Central memory CD8-positive, alpha-beta T cell (primary cell): ENCODE measurements at places on chromosomes 6 and 20.

- DNase-seq: no peak
Observed at GRCh38 chr20:38249536-38250310, 10.8 kb downstream of the KIAA1755 start.

DNA sequence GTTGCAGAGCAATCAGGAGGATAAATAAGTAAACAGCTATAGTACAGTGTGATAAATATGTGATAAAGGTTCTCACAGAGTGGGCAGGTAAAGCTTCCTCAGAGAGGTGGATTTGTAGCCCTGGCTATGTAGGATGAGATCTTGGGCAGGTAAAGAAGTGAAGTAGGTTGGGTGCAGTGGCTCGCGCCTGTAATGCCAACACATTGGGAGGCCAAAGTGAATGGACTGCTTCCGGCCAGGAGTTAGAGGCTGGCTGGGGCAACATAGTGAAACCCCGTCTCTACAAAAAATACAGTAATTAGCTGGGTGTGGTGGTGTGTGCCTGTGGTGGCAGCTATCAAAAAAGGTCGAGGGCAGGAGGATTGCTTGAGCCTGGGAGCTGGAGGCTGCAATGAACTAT is 72.9 kb downstream of the ZFP64 start:
- DNase-seq: no peak

DNA sequence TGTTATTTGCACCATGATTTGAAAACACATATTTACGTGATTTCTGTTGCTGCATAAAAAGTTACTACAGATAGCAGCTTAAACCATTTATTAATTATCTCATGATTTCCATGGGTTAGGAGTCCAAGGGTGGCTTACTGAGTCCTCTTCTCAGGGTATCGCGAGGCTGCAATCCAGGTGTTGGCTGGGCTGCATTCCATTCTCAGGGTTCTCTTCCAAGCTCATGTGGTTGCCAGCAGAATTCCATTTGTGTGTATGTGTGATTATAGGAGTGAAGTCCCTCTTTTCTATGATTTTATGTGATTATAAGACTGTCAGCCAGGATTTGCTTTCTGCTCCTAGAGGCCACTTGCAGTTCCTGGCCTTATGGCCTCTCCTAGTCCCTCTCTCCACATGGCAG is 135.1 kb downstream of the FAM83B start:
- DNase-seq: no peak

DNA sequence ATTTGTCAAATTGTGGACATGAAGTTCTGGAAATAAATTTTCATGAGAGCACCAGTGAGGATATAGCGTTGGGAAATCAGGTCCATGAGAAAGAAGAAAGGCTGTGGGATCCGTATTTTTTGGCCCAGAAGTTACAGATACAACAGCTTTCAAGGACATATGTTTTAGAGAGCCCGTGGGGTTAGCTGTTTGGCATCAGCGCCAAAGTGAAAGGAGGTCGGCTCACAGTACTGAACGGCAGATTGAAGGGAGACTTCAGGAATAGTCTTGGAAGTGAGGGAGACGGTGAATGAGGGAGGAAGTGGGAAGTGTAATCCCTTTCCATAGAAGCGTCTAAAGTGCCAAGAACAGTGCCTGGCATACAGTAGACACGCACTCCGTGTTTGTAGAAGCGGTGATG is 31.8 kb downstream of the ZDHHC14 start:
- no peak for DNase-seq

DNA sequence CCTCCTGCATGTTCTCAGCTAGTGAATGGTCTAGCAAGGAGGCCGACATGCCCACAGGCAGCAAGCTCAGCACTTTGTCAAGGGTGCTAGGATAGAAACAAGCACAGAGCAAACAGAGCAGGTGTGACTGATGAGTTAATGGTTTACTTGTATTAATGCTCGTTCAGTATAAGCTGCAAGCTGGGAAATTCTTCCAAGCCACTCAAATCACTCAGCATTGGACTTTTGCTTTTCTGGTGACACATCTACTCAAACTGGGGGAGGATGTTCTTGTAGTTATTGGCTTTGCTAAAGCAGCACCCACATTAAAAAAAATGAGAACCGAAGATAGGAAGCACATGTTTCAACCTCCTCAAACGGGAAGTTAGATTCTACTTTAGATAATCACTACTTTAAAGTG is 43.1 kb upstream of the NEDD9 start:
- DNase-seq: no peak

DNA sequence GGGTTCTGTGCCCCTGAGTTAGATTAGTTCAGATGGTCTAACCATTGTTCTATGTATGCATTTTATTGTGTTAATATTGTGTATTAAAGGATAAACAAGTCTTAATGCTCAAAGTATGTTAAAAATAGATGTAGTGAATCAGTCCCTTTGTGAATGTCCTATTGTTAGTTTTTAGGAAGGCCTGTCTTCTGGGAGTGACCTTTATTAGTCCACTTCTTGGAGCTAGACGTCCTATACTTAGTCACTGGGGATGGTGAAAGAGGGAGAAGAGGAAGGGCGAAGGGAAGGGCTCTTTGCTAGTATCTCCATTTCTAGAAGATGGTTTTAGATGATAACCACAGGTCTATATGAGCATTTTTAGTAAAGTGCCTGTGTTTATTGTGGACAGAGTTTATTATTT is 12.3 kb upstream of the HMGN4 start:
- no peak for DNase-seq

GRCh38 chr20:38859070-38859690 is 53.7 kb downstream of the PPP1R16B start:
- no peak for DNase-seq

GRCh38 chr20:6780433-6781190 is 13.1 kb downstream of the BMP2 start:
- no peak for DNase-seq

DNA sequence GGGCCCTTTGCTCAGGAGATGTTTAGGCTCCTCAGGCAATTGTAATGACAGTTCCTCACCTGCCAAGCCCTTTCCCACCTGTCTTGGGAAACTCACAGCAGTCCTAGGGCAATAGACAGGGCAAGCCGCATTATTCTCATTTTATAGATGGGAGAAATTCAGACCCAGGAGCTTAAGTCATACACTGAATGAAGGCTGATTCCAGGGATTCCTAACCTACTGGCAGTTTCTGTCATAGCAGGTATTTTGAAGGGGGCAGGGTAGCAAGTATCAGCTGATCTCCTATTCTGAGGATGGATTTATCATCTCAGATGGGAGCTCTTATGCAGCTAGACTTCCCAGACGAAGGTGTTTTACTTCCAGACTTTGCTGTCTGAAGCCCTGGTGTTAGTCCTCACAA is 61.4 kb upstream of the MYL9 start:
- no peak for DNase-seq

DNA sequence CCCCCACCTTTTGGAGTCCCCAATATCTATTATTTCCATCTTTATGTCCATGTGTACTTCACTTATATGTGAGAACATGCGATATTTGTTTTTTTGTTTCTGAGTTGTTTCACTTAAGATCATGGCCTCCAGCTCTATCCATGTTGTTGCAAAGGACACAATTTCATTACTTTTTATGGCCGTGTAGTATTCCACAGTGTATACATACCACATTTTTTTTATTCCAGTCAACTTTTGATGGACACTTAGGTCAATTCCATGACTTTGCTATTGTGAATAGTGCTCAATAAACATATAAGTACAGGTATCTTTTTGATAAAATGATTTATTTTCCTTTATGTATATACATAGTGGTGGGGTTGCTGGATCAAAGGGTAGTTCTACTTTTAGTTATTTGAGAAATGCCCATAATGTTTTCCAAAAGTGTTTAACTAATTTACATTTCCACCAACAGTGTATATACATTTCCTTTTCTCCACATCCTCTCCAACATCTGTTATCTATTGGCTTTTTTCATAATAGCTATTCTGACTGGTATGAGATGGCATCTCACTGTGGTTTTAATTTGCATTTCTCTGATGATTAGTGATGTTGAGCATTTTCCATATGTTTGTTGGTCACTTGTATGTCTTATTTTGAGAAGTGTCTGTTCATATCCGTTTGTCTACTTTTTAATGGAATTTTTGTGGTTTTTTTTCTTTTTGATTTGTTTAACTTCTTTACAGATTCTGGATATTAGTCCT is 34.0 kb upstream of the COL10A1 start:
- DNase-seq: no peak

DNA sequence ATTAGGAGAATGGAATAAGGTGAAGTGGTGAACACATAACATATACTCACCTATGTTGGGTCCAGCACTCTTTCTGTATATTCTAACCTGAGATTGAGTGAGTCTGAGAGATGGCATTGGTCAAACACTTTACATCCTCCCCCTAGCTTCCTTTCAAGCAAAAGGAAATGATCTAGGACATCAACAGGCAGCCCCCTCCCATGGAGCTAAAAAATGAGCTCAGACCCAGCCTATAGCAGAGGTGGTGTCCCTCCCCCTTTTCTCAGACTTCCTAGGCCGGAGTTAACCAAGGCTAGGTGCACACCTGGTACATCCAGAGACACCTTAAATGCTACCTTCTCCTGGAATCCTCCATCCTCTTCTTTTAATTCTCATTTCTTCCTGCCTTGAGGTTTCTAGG is 5.5 kb upstream of the SDC4 start:
- DNase-seq: no peak

DNA sequence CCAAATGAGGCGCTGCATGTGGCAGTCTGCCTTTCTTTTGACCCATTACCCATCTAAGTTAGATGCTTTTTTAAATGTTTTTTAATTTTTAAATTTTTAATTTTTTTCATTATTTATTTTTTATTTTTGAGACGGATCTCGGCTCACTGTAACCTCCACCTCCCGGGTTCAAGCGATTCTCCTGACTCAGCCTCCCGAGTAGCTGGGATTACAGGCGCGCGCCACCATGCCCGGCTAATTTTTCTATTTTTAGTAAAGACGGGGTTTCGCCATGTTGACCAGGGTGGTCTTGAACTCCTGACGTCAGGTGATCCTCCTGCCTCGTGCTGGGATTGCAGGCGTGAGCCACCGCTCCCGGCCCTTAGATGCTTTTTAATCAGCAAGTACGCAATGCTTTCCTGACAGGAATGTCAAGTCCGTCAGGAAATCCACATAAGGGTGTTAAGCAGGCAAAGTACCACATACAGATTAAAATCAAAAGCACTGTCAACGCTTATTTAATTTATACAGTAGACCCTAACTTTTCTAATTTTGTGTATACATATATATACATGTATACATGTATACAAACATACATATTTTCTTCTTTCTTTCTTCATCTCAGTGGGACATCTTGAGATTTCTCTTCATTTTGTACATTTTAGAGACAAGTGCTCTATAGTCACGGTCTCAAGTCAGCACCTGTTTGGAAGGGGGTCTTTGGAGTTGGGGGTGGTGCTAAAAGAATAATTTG is 995 bp upstream of the GSTA4 start:
- peak; percentile 23 for DNase-seq

DNA sequence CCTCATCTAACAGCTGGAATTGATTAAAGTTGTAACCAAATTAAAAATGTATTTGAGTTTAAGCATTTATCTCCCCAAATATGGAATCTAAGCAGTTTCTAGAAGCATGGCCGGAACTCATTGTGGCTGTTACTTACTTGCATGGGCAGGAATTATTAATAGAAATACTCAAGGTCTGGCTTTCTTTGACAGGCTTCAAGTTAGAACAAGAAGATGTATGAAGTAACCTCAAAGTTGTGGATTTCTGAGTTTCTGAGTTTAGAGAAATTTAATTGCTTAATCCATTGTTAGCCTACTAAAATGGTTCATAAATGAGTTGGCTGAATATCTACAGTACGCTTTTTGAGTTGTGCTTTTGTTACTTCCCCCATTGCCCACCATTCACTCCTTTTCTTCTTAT is 7.7 kb downstream of the CARMIL1 start:
- no peak for DNase-seq

GRCh38 chr6:39083231-39083634 is 31.8 kb downstream of the SAYSD1 start:
- no peak for DNase-seq

DNA sequence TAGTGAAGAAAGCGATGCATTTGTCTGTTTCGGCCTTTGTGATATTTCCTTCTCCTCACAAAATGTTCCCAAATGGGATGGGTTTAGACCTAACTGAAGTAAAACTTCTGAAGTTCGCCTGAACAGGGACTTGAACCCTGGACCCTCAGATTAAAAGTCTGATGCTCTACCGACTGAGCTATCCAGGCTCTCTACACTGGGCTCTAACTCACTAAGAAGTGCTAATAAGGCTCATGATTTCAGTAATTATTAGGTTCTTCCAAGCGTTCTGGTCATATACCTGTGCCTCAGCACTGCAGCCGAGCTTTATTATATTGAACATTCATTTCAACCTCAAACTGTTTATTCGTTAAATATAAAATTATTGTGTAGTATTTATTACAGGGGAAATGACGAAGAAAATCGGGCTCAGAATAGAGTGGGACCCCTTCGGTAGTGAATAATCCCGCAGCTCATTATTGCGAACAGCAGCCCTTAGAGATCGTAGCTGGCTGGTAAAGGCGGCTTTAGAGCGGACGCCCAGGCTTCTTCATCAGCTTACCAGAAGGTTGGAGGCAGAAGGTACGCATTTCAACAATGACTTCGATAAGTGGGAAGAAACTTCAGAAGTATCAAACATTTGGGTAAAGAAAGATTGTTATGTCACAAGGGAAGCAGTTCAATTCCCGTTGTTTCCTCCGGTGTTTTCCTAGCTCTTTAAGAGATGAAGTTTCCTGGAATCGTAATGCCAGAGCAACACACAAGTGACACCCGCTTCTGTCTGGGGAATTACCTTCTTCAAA is 119.0 kb upstream of the ZNF184 start:
- no peak for DNase-seq

GRCh38 chr20:356745-357144 is 9.8 kb downstream of the NRSN2 start:
- DNase-seq: no peak

DNA sequence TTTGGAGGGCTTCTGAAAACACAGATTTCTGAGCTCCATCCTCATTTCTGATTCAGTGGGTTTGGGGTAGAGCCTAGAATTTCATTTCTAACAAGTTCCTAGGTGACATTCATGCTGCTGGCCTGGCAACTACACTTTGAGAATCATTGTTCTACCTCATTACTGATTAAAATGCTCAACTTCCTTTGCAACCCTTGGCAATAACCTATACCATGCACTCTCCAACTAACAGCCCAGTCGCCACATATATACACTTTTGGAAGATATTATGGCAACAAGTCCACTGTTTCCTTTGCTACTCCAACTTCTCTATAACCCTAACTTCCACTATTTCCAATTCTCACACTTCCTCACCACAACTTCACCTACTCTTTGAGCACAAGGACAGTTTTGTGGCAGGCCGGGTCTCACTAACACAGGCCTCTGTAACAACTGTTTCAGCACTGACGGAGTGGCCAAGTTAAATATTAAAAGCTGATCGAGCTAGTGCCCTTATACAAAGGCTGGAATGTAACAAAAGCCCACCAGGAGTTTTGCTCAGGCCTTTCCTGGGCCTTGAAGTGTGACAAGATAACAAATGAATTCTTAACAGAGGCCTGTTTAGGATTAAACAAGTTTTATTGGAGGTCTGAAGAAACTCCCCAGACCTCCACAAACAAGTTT is 32.1 kb upstream of the RAB23 start:
- DNase-seq: no peak

- no peak for DNase-seq
Observed at GRCh38 chr6:116158641-116159040, 32.7 kb upstream of the COL10A1 start.
